ENCODE measurements at places on chromosomes 2 and 18. TPM values are rescaled to one million over a fixed set of nuclear protein-coding genes. Genes with fewer than 3 reads are reported as not detected.

DNA sequence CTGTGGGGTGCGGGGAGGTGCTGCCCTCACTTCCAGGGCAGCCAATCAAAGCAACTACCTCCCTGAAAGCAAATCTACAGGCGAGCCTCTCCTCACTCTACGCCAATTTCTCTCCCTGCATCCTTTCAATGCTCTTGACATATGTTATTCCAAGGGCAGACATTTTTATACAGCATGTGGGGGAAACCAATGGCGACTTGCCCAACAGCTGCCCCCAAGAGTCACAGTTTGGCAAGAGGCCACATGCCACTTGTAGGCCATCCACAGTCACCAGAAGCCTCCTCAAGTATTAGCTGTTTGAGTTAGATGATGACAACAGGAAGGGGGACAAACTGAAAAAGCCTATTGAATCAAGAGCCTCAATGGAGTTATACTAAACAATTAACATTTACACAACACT, 114.6 kb downstream of the MYO5B start:
- DNase-seq, result no peak
- H3K27me3 ChIP-seq, result no peaks in the 10 kb centered on the region
- no peak overlapping the region for H3K27ac ChIP-seq
- H3K4me3 ChIP-seq, result no peak overlapping the region

Gene ZNF513
- 2.4 TPM for polyA plus RNA-seq

Gene POTEI
- polyA plus RNA-seq, result not detected

Gene FNDC4
- polyA plus RNA-seq, result not detected

Gene VWA3B
- polyA plus RNA-seq, result not detected
